ENCODE measurements at places on chromosomes 13 and 19.
A peak's percentile ranks its signal among the peaks of the same experiment; 100 is the strongest.

GRCh38 chr19:1914826-1915341 lies 9.7 kb downstream of the ADAT3 start:
- no peak for DNase-seq

- DNase-seq = no peak
Measured at GRCh38 chr19:4852484-4852883, 15.0 kb downstream of the PLIN3 start.

GRCh38 chr13:20505405-20506366 lies 20.0 kb downstream of the CRYL1 start:
- no peak for DNase-seq

- DNase-seq = no peak
Measured at GRCh38 chr13:19567820-19568534, 6.6 kb upstream of the TPTE2 start.

GRCh38 chr13:113937527-113938180 lies 36.2 kb downstream of the C13orf46 start:
- no peak for DNase-seq

DNA sequence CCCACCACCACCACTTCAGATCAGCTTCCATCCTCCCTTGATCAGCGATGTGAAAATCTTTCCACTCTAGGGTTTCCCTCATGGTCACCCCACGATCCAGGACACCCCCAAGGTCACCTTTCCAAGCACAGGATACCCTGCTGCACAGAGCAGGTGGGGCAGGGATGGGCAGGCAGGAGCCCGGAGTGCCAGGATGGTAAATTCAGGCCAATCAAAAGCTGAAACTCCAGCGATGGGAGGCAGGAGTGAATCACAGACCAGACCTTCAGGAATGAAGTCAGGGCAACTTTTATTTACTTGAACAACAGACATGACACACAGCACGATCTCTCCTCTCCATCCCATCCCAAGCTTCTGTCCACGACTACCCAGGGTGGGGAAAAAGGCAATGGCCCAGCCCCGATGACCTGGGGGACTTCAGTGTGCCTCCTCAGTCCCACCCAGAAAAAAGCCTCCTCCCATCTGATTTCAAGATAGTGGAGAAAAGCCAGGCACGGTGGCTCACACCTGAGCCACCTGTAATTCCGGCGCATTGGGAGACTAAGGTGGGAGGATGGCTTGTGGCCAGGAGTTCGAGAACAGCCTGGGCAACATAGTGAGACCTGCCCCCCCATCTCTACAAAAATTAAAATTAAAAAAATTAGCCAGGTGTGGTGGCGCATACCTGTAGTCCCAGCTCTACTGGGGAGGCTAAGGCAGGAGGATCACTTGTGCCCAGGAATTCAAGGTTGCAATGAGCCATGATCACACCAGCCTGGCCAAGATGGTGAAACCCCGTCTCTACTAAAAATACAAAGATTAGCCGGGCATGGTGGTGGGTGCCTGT lies 39.2 kb downstream of the ZSWIM4 start:
- DNase-seq = no peak

DNA sequence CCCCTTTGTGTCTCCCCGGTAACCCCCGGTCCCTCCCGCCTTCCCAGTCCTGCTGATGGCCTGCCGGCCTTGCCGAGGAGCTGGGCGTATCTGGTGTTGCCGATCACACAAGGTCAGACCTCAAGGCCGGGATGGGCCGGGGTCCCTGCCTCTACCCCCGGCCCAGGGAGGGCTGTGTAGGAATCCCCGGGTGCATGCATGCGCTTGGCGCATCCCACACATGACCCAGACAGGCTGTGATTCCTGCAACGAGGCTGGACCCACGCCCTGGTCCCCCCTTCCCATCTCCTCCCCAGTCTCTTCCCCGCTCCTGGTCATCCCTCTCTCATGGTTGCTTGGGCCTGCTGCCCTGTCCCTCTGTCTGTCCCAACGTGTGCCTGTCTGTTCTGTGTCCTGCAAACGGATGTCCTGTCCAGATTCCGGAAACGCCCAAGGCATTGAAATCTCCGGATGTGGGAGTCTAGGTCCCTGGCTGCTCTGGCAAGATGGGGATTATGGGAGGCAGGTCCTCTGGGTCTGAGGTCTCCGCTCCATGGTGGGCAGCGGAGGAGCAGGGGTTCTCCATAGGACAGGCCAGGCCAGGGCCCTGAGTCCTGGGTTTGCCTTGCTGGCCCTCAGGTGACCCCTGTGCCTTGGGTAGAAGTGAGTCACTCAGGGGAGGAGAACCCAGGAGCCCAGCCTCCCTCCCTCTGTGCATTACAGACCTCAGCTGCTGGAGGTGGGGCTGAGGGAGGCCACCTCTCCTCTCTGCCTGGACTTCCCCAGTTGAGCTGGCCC lies 1.6 kb downstream of the PKN1 start:
- DNase-seq = no peak

DNA sequence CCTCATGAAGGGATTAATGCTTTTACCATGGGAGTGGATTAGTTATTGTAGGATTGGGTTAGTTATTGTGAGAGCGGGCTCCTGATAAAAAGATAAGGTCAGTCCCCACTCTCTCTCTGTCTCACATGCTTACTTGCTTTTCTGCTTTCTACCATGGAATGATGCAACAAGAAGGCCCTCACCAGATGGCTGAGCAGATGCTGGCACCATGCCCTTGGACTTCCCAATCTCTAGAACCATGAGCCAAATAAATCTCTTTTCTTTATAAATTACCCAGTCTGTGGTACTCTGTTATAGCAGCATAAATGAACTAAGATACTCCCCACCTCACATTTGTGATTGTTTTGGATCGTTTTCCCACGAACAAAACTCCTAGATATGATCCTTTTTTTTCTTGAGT lies 353.8 kb downstream of the DNAJC15 start:
- DNase-seq = no peak

GRCh38 chr19:49339301-49340068 lies 4.3 kb downstream of the CD37 start:
- DNase-seq = no peak

DNA sequence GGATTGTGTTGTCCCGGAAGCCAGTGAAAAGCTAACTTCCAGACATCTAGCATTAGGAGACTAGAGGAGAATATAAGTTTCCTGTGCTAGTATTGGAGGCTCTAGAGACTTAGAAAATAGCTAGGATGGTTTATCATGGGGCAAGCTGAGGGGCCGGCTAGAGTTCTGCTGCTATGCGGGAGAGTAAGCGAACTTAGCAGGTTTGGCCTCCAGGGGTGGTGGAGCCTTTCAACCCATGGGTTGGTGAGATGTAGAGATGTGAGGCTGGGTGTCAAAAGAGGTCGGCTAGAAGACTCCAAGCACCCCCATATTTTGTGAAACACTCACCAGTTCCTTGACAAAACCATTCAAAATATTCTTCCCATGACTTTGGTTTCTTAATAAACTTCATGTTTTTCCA lies 4.4 kb downstream of the SULT2A1 start:
- no peak for DNase-seq

DNA sequence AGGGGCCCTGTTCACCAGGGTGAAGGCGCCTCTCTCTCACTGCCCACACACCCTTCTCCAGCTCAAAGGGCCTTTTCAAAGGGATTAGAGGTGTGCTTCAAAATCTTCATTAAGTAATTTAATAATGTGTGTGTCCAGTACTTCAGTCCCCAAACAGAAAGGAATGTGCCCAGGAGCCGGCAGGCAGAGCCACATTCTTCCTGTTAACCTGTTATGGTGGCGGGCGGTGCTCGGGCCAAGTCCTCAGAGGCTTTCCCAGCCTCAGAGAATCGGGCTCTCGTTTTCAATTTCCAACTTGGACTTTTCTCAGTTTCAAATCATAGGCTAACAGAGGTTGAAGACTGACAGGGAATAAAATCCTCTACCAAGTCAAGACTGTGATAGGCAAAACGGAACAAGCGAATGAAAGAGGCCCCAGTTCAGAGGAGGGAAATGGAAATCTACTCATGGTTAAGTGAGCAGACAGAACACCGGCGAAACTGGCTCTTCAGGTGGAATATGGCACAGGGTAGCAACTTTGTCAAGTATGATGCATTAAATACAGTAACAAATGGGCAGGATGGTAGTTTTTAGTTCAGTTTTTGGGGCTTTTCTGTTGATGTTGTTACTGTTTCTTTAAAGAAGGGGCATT lies 68.6 kb downstream of the FOXO1 start:
- DNase-seq = no peak

GRCh38 chr13:64579331-64579730 lies 2650.8 kb downstream of the PCDH9 start:
- no peak for DNase-seq

GRCh38 chr13:111177081-111177711 lies 62.1 kb downstream of the ARHGEF7 start:
- DNase-seq = peak; percentile 84

DNA sequence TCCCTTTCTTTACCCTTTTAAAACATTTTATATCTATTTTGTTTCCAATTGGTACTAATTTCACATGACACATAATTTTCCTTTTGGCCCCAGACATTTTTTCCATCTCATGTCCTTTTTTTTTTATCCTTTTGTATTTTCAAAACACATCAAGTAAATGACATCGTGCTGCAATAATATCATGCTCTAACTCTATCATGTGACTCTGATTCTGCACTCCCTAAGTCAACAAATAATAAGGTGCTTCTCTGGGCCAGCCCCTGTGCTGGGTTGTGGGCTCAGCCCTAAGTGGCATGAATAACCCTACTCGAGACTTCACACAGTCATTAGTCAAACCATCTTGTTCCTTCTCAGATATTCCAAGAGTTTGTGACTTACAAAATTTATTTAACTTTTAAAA lies 21.7 kb downstream of the NALCN start:
- DNase-seq = no peak

- DNase-seq = no peak
Measured at GRCh38 chr13:50393628-50394027, 378.4 kb downstream of the KCNRG start.

- DNase-seq = no peak
Measured at GRCh38 chr19:15448778-15449619, 757 bp downstream of the WIZ start.

- DNase-seq = no peak
Measured at GRCh38 chr19:11264452-11265176, 2.3 kb upstream of the DOCK6 start.

GRCh38 chr19:38239816-38240215 lies 15.8 kb upstream of the DPF1 start:
- no peak for DNase-seq

DNA sequence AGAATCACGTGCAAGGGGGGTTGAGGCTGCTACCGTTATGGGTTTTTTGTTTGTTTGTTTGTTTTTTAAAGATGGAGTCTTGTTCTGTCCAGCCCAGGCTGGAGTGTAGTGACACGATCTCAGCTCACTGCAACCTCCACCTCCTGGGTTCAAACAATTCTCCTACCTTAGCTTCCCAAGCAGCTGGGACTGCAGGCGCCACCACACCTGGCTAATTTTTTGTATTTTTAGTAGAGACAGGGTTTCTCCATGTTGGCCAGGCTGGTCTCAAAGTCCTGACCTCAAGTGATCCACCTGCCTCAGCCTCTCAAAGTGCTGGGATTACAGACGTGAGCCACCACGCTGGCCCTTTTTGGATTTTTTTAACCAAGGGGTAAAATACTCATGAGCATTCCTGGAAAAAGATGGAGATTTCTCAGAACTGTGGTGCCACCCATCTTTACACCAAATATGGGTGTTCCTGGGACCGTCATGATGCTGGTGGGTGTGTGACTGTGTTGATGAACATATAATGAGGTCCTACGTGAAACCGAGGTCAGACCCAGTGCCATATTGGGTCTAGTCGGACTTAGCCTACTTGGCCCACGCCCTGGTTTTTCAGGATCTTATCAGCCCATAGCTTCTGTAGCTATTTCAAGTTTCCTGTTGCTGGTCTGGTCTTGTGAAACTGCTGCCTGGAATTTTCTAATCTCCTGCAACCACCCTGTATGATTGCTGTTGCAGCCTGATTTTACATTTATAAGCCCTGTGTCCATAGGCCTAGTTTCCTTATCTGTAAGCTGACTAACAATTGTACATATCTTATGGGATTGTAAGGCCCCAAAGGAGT lies 6.2 kb downstream of the PPP1R15A start:
- DNase-seq = peak; percentile 43

DNA sequence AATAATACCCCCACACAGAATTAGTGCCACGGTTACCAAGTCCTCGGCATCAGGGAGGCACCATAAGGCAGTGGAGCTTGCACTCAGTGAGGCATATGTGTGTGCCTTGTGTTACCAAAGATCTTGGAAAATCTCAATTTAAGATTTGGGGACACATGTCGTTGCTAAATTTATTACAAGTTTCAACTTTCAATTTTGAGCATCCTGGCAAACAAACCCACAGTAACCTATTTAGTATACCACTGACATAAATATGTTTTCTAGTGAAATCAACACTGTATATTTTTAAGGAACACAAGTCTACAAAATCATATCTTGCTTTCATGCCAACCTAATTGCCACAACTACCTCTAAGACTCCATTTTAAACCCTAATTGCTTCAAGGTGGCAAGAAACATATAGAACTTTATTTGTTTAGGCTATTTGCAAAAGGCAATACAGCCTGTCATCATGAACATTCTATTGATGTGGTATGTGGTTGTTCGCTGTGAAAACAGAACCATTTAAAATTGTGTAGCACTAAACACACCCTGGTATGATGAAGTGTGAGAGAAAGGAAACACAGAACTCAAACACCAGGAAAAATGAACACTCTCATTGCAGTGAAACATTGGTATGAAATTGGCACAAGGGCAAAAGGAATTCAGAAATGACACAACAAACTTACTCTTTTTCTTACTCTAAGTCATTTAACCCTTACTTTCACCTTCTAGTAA lies 531.1 kb downstream of the IRS2 start:
- no peak for DNase-seq

GRCh38 chr19:11448923-11449554 lies 13.6 kb downstream of the PRKCSH start:
- no peak for DNase-seq

DNA sequence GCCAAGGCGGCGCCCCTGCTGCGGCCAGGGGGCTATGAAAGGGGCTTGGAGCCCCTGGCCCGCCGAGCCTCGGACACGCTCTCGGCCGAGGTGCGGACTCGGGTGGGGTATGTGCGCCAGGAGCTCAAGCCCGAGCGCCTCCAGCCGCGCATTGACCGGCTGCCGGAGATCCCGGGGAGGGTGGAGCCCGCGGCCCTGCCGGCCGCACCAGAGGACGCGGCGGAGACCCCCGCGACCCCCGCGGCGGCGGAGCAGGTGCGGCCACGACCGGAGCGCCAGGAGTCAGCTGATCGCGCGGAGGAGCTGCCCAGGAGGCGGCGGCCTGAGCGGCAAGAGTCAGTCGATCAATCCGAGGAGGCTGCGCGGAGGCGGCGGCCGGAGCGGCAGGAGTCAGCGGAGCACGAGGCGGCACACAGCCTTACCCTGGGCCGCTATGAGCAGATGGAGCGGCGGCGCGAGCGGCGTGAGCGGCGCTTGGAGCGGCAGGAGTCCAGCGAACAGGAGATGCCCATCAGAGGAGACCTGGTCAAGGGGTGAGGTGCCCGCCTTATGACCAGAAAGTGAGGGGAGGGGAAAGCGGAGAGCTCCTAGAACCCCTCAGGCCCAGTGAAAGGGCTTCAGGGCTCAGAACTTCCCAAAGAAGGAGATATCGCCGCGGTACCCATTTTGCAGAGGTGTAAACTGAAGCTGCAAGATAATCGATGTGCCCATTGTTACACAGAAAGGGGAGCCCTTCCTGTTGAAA lies 8.8 kb upstream of the SHKBP1 start:
- DNase-seq = no peak
